T-cell (primary cell): ENCODE measurements at places on chromosomes 3 and 15.

GRCh38 chr3:13115576-13115910 lies 42.3 kb upstream of the IQSEC1 start:
- no peak for DNase-seq

GRCh38 chr3:9500108-9501050 lies 53.2 kb downstream of the LHFPL4 start:
- DNase-seq, result peak; percentile 68

GRCh38 chr3:162521669-162522068 lies 1025.1 kb downstream of the OTOL1 start:
- DNase-seq, result no peak

GRCh38 chr3:169348276-169348675 lies 315.2 kb downstream of the MECOM start:
- no peak for DNase-seq

- DNase-seq, result no peak
Measured at GRCh38 chr3:142693136-142693853, 30.5 kb upstream of the TRPC1 start.

- no peak for DNase-seq
Measured at GRCh38 chr3:181298421-181298820, 308.9 kb upstream of the DNAJC19 start.

- no peak for DNase-seq
Measured at GRCh38 chr3:153266619-153267018, 104.6 kb downstream of the RAP2B start.
